NAMALWA (cell line): ENCODE measurements at places on chromosomes 16 and 17.
A peak's percentile ranks its signal among the peaks of the same experiment; 100 is the strongest.

DNA sequence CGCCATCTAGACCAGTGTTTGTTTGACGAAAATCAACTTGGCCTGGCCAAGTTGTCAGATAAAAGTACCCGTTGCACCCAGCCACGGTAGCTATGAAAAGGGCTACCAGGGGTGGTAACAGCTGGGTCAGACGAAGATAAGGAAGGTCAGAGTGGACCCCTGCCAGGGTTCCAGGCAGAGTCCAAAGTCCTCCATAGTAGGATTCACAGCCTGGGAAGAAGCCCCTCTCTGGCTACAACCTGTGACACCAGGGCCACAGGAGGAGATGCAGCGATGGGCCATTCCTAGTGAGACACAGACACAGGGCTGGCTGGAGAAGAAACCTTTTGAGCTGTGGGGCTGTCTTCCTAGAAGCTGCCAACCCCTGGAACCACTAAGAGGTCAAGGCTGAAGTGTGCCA, 39.3 kb downstream of the MEAK7 start:
- no peak for DNase-seq

- DNase-seq, result no peak
These were observed 4.4 kb downstream of the RPL3L start for GRCh38 chr16:1950047-1950446.

DNA sequence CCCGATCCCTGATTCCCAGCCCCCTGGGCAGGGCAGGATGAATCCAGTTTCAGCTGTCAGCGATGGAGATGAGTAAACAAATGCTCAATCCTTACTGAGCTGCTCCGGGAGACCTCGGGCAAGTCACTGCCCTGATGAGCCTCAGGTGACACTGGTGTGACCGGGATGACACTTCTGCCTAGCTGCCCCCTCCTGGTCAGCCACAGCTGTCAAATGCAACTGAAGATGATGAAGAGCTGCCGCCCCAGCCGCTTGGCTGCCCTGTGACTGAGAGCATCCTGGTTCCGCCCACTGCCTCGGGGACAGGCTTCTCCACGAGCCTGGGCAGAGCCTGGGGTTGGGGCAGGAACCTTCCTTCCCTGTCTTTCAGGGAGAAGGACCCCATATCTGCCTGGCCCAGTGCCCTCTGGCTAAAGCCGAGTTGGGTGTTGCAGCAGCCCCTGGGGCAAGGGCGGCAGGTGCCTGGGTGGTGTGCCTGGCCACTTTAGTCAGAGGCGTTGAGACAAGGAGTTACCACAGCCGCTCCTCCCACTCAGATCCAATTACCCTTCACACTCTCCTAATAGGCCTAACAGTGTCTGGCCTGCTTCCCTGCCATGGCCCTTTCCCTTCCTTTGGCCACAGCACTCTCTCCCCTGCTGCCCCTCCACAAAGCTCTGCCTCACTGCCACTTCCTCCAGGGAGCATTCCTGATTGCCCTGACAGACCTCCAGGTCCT, 5.5 kb downstream of the CCL17 start:
- no peak for DNase-seq

DNA sequence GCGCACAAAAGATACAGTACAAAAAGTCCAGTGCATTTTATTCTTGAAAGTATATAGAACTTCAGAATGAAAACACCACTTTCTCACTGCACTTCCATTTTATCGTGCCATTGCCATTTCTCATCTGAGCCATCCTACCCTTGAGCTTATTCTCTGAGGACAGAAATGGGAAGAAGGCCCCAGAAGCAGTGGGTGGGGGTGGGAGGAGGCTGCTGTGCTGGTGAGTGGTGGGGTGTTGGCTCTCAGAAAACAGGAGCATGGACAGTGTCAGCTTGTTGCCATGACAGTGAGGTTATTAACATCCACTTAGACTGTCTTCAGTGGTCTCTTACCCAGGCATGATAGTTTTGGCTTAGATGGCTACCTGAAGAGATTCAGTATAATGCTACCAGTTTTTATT, 4.5 kb downstream of the ATMIN start:
- no peak for DNase-seq

- no peak for DNase-seq
These were observed 759.0 kb upstream of the SOX9 start for GRCh38 chr17:71361656-71362450.

DNA sequence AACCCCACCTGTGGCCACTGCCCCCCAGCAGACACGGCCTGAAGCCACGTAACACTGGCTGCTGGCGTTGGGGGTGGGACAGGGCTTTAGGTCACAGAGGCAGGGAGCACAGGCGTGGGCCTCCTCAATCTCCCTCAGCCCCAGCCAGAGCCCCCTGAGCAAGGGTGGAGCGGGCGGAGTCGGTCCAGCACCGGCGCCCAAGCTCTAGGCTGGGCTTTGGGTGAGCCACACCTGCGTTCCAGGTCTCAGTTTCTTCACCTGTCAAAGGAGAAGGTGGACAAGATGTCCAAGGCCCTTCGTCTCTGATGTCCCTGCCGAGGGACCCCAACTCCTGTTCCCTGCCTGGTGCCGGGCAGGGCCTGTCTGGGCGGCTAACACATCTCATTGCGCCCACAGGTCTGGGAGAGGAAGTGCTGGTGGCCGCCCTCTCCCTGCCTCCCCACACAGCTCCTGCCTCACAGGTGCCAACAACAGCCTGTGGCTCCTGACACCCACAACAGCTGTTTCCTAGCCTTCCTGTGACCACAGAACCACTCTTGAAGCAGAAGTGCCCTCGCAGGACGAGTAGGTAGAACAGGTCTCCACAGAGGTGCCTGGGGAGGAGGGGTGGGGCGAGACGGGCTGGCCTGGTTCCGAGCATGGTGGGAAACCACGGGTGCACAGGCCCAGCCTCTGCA, 12.0 kb downstream of the FAM83G start:
- DNase-seq, result no peak

- no peak for DNase-seq
These were observed 21.2 kb downstream of the CDC42EP4 start for GRCh38 chr17:73290399-73291259.

DNA sequence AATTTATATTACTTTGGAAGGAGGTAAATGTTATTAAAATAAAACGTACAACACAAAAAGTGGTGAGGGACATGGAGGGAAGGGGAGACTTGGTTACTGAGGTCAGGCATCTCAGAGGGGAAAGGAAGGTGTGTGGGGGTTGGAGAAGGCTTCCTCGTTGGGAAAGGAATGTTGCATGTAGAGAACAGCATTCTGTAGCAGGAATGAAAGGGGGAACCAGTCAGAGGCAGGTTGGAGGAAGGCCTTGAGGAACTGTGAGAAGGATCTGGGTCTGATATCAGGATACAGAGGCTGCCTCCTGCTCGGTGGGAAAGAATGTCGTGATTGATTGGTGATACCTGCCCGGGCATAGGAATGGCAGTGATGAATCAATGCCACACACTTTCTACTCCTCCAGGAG, 103.3 kb upstream of the ZFHX3 start:
- no peak for DNase-seq

GRCh38 chr17:14135906-14136590, 66.7 kb downstream of the COX10 start:
- DNase-seq, result no peak

GRCh38 chr17:28889996-28890395, 7.5 kb downstream of the FLOT2 start:
- DNase-seq, result no peak

- DNase-seq, result peak; percentile 75
These were observed 1.0 kb downstream of the HERPUD1 start for GRCh38 chr16:56932721-56933619.

GRCh38 chr17:48645639-48646182, 19.6 kb upstream of the HOXB9 start:
- no peak for DNase-seq

DNA sequence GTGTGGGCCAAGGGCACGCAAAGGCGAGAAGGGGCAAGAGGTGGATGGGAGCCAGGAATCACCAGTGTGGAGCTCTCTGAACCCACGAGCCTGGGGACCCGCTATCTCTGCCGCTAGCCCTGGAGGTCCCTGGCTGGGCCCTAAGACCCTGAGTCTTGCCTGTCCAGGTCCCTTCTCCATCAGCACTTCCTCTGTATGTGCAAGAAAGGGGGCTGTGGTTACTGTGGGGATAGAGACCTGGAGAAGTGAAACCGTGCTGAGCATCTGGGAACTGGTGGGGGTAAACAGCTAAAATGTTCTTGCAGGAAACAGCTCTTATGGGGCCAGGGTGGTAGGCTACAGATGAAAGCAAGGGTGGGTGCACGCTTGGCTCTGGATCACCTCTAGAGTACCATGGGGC, 3.1 kb downstream of the SPNS3 start:
- DNase-seq, result no peak

GRCh38 chr16:59336136-59336695, 602.1 kb upstream of the GOT2 start:
- DNase-seq, result no peak

- no peak for DNase-seq
These were observed 6.3 kb upstream of the CBX4 start for GRCh38 chr17:79845601-79845949.

DNA sequence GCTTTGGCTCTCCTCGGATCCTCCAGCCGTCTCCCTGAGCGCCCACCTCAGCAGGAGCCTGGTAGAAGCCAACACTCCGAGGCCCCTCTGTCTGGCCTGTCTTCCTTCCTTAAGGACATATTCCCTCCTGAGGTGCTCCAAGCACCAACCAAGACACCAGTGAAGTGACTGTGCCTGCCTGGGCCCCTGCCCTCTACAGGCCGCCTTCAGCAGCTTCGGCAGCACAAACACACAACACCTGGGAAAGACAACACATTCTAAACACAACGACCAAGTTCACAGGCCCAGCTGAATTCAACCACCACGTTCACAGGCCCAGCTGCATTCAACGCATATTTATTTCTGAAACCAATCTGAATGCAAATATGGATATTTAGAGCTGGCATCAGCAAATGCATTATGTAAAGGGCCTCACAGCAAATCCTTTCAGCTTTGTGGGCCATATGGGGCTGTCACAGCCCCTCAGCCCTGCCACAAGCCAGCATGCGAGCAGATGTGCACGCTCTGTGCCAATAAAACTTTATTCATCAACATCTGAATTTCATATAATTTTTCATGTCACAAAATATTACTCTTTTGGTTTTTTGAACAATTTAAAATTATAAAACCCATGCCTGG, 12.2 kb downstream of the GALNS start:
- peak; percentile 91 for DNase-seq

GRCh38 chr17:63961355-63962212, 11.1 kb downstream of the SCN4A start:
- peak; percentile 90 for DNase-seq

GRCh38 chr16:19687279-19687678, 30.7 kb downstream of the KNOP1 start:
- no peak for DNase-seq

DNA sequence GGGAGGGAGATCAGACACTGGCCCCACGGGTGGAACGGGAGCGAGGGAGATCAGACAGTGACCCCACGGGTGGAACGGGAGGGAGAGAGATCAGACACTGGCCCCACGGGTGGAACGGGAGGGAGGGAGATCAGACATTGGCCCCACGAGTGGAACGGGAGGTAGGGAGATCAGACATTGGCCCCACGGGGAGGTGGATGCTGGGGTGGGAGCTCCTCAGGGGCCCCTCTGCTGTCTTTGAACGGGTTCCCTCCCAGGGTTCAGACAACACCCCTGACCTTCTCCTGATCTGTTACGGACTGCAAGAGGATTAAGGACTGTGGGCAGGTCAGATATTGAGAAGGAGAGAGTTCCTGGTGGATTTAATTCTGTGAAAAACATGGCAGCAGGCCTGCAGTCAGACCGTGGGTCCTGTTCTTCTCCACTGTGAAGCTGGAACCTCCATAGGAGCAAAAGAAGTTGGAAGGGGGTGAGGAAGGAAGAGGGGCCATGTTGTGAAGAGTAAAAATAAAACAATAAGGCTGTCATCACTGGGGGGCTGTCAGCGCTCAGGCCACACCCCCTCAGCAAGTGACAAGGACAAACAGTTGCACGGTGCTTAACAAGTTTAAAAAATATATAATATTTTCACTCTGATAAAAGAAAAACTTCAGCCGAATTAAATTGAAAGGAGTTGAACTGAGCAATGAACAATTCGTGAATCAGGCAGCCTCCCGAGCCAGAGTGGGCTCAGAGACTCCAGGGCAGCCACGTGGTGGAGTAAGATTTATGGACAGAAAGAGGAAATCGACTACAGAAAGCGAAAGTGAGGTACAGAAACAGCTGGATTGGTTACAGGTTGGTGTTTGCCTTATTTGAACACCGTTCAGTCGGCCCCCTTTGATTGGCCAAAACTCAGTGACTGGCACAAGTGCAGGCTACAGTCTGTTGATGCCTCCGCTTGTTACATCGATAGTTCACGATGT, 348.7 kb upstream of the TNRC6C start:
- peak; percentile 53 for DNase-seq

DNA sequence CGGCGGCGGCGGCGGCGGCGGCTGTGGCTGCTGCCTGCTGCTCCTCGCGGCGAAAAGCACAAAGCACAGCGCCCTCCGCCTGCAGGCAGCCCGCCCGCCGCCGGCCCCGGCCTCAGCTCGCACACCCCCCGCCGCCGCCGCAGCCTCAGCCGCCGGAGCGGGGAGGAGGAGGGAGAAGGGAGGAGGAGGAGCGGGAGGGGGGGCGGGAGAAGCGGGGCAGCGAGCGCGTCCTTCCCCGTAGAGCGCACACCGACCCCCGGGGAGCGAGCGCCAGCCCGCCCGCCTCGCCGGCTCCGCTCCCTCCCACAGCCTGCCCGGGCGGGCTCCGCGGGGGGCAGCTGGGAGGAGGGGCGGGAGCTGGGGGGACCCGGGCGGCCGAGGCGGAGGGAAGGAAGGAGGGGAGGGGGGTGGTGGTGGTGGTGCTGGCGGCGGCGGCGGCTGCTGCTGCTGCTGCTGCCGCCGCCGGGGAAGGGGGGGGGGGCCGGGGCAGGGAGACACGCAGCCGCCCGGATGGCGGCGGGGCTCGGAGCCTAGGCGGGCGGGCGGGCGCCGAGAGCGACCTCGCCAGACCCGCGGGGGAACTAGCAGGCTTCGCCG, at the start of gene UBTF:
Gene UBTF (minus strand): TSS at position 60 of the 597 bp plus-strand sequence. CDS start 1,446 bp downstream, outside the sequence.
- peak; percentile 70 for DNase-seq

DNA sequence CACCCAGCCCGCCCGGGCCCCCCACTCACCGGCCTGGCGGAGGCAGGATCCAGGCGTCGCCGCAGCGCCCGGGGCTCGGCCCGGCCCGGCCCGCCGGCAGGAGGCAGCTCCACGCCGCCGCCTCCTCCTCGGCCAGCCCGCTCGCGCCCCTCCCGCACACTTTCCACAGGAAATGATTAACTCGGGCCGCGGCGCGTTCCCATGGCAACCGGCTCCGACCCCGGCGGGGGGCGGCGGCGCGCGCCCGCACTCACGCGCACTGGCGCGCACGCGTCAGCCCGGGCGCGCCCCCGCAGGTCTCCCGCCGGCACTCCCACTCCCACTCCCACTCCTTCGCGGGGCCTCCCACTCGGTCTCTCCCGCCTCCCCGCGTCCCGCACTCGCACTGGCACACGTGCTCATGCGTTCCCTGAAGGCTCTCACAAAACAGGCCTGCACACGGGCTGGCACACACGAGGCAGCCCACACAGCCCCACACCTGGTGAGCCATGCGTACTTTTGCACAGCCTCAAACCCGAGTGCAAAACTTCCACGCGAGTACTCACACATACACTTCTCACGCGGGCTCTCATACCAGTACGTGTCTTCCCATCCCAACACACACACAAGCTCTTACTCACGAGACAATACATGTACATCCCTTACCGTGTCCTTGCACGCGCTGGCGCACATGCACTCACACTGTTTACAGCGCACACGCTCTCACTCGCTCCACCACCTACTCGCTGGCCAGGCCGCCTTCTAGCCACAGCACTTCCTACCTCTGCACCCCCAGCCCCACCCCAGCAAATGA, at the start of gene KIFC3:
Gene KIFC3 (minus strand): TSS at position 151 of the 793 bp plus-strand sequence. CDS start 4,248 bp downstream, outside the sequence.
- no peak for DNase-seq

- no peak for DNase-seq
These were observed 44.5 kb downstream of the CUEDC1 start for GRCh38 chr17:57910462-57911420.
